ENCODE measurements at places on chromosomes 16 and 17.

- DNase-seq = no peak
These were observed 117.0 kb downstream of the AATF start for GRCh38 chr17:37065486-37066321.

DNA sequence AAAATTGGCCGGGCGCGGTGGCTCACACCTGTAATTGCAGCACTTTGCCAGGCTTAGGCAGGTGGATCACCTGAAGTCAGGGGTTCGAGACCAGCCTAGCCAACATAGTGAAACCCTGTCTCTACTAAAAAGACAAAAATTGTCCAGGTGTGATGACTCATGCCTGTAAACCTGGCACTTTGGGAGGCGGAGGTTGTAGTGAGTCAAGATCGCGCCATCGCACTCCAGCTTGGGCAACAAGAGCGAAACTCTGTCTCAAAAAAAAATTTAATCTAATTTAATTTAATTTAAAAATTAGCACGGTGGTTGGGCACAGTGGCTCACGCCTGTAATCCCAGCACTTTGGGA lies 1.6 kb upstream of the HBQ1 start:
- DNase-seq = no peak

GRCh38 chr16:24764916-24765315 lies 35.5 kb downstream of the TNRC6A start:
- no peak for DNase-seq

- DNase-seq = no peak
These were observed 23.3 kb upstream of the CDRT4 start for GRCh38 chr17:15490634-15491261.

GRCh38 chr16:31085873-31086628 lies 2.7 kb downstream of the PRSS53 start:
- no peak for DNase-seq

DNA sequence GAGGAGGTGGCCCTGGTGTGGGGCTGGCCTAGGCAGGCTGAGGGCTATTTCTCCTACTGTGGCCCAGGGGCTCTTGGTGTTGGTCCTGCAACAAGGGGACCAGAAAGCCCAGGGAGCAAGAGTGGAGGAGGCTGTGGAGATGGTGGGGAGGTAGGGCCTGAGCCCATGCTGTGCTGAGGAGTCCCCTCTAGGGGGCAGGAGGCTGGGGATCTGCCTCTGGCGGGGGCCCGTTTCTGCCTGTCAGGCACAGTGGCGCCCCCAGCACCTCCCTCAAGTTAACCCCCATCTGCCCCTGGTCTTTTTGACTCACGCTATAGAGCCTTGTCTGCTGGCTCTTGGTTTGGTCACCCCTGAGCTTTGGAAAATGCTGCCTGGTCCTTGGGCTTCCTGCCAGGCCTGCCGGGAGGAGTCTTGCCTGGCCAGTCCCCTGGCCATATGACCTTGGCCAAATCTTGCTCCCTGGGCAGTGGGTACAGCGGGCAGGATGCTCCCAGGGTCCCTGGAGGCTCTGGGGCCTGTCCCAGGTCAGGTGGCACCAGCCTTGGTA lies 5.9 kb downstream of the BAIAP2 start:
- no peak for DNase-seq

DNA sequence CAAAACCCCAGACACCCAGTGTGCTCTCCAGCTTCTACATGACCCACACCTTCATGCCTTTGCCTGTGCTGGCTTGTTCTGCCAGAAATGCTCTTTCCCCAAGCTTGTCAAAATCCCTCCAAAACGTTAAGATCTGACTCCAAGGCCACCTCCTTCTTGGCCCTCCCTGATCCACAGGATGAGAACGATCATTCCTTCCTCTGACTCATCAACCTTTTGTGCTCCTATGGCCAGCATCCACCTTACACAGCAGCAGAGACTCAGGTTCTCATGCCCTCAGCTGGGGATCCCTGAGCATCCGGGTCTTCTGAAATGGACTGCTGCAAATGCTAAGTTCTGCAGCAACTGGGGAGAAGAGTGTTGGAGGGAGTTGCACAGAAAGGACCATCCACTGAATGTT lies 2.9 kb downstream of the ZBTB4 start:
- no peak for DNase-seq

DNA sequence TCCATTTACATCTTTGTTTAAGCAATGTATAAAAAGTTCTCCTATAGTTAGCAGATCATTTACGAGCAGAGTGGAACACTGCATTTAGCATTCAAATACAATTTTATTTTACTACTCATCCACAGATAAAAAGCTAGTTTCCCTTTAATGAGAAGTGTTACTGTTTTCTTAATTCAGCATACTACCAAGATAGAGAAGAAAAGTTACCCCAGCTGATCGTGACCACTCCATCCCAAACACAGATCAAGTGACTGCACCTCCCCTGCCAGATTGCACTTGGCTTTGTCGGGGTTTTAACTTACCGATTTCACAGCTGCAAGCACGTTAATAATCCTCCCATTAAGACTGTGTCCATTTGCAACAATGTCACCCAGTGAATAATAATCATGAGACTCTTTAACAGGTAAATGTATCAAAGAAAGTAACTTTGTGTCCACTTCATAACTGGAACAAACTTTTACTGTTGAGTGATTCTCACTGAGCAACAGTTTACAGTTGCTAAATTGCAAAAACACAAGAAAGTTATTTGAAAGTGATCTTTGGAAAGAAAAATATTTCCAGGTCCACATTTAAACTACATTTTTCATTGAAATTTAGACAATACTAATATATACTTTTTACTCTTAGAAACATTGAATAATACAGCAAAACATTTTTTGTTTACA lies 14.4 kb downstream of the MEIOB start:
- no peak for DNase-seq

- DNase-seq = no peak
These were observed 104.3 kb downstream of the AXIN2 start for GRCh38 chr17:65457183-65457582.

GRCh38 chr16:53061256-53061655 lies 6.5 kb downstream of the CHD9 start:
- DNase-seq = no peak

DNA sequence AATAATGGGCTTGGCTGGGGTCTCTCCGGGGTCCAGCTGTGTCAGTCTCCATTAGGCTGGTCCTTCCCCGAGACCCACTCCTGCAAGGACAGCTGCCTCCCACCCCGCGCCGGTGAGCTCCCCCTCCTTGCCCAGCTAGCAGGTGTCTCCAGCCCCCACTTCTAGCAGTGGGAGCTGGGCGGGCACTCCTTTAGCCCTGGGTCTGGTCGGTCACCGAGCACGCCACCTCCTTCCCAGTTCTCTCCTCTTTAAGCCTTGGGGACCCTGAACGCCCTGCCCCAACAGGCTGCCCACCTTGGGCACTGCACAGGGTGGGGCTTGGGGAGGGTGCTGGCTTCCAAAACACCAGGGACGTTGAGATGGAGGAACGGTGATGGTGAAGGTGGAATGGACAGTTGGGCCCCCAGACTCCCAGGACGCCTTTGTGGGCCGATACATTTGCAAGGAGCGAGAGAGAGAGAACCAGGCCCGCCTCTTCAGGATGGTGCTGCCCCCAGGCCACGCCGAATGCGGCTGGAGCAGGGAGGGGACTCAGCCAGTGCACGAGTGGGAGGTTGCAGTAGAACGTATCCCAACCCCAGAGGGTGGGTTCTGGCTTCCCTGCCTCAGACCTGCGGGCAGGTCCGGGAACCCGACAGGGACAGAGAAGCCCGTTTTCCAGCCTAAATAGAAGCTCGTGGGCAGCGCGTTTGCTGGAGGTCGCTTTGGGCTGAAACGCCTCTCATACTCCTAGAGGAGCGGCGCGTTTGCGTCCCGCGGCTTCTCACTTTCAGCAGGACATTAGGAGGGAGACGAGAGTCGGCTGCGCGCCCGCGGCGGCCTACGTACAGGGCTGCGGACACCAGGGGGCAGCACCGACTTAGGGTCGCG lies 10.7 kb downstream of the TBX2 start:
- DNase-seq = no peak

Data from stimulated activated CD4-positive, alpha-beta T cell treated with anti-CD3 and anti-CD28 coated beads, Interleukin-1b, Interleukin-23, amount 100 ng/mL, for 24 hours (primary cell).